T-helper 2 cell treated with Interferon-gamma antibody and Interleukin-4, amounts not matched to agents 100 ng/mL and 5 ng/mL, for 36 hours (primary cell): ENCODE measurements at places on chromosomes 16 and 17. TPM values are rescaled to one million over a fixed set of nuclear protein-coding genes. Genes with fewer than 3 reads are reported as not detected.

Gene SULT1A3
- 29.5 and 37.5 TPM in 2 replicates for total RNA-seq

Gene KCNG4
- not detected in 2 replicates for total RNA-seq

Gene IKZF3
- total RNA-seq: 23.1 and 27.0 TPM in 2 replicates

Gene PHKB
- 42.7 and 43.8 TPM in 2 replicates for total RNA-seq

Gene CCL17
- not detected in 2 replicates for total RNA-seq

Gene RUNDC3A
- 0.11 and 0.20 TPM in 2 replicates for total RNA-seq

Gene SLC12A3
- total RNA-seq: not detected in 2 replicates

Gene CEMP1
- not detected in 2 replicates for total RNA-seq

Gene CSH2
- total RNA-seq: not detected in 2 replicates

Gene IRX5
- total RNA-seq: 0.32 TPM in 2 replicates

Gene CCL2
- not detected in 2 replicates for total RNA-seq

Gene CDYL2
- 30.4 and 30.9 TPM in 2 replicates for total RNA-seq

Gene KRT25
- not detected in 2 replicates for total RNA-seq
